ENCODE measurements at places on chromosomes 13 and 19.

DNA sequence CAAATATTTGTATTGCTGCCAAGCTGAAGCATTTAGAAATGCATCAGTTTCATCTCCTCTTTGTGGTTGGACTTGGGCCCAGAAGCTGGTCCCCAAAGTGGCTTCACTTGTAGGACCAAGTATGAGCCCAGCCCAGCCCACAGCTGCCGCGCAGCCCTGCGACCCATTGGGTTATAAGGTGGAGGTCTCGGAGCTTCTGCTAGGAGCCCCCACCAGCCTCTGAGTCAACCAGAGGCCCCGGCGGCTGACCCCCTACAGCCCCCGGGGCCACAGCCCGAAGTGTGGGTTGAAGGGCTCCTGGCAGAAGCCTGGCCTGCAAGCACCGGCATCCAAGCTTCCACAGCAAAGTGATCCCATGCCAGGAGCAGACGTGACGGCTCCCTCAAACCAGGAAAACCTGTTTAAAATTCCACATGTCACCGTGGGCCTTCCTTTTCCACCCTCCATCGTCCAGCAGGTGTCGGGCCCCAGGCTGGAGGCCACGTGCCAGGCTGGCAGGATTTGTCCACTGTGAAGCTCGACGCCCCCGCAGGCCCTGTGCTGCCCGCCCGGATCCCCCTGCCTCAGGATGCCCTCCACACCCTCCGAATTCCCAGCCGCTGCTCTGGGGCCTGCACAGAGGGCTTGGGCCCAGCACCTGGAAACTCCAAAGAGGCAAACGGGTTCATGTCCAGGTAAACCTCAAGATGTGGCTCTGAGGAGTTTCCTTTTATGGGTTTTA, 54.7 kb downstream of the C13orf46 start:
- DNase-seq: no peak

GRCh38 chr13:42681326-42682100, 99.9 kb upstream of the FAM216B start:
- no peak for DNase-seq

GRCh38 chr13:108273429-108274118, 4.1 kb downstream of the TNFSF13B start:
- no peak for DNase-seq

GRCh38 chr13:30337061-30337610, 29.8 kb upstream of the KATNAL1 start:
- DNase-seq: no peak

GRCh38 chr19:50518091-50519005, 4.6 kb upstream of the ASPDH start:
- no peak for DNase-seq

GRCh38 chr19:27720155-27720554, 1492.8 kb downstream of the UQCRFS1 start:
- no peak for DNase-seq

DNA sequence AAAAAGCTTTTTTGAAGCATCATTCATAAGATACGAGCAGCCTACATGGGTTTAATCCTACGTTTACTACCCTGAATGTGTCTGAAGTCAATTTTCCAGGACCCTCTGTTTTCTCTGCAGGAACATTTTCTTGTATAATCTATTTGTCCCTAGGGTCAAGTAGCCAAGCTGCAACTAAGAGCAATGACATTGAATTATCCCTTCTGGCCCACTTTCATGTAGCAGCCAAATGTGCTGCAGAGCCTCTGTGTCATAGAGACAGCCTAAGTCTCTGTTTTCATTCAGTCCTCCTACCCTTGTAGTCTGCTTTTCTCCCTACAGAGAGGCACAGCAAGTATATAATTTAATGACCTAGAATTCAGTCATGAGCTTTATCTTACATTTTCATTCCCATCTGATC, 82.1 kb downstream of the ZAR1L start:
- no peak for DNase-seq

- no peak for DNase-seq
Observed at GRCh38 chr19:6217752-6218334, 61.9 kb downstream of the MLLT1 start.
